Bronchus fibroblast of lung (primary cell): ENCODE measurements at places on chromosomes 5 and 9. TPM values are rescaled to one million over a fixed set of nuclear protein-coding genes. Genes with fewer than 3 reads are reported as not detected.

The PCDHGA8 gene
- total RNA-seq, result 0.15 and 0.67 TPM in 2 replicates

The SUSD3 gene
- 4.7 and 5.6 TPM in 2 replicates for total RNA-seq

The CAMK2A gene
- 0.45 TPM in 1 of 2 replicates, not detected in the other for total RNA-seq

The ADGRD2 gene
- not detected in 2 replicates for total RNA-seq

The CA9 gene
- 0.74 and 0.84 TPM in 2 replicates for total RNA-seq

The ABCA1 gene
- total RNA-seq, result 1.5 and 1.8 TPM in 2 replicates

The TRPM3 gene
- under 0.01 TPM in 1 of 2 replicates, not detected in the other for total RNA-seq

The MYMK gene
- not detected in 2 replicates for total RNA-seq

The SPATA31E1 gene
- total RNA-seq, result not detected in 2 replicates

The WDR41 gene
- 64.2 and 73.0 TPM in 2 replicates for total RNA-seq

The SOWAHA gene
- under 0.01 TPM in 1 of 2 replicates, not detected in the other for total RNA-seq

The FAM221B gene
- total RNA-seq, result not detected in 2 replicates

The FAM169A gene
- total RNA-seq, result 0.89 and 2.5 TPM in 2 replicates

The RELL2 gene
- 1.9 and 3.0 TPM in 2 replicates for total RNA-seq

The LCN1 gene
- total RNA-seq, result not detected in 2 replicates

The ZDHHC11B gene
- not detected in 2 replicates for total RNA-seq

The NADK2 gene
- 14.7 and 17.7 TPM in 2 replicates for total RNA-seq

The APBA1 gene
- total RNA-seq, result 1.5 and 1.9 TPM in 2 replicates

The ASPN gene
- not detected in 2 replicates for total RNA-seq

The PRSS3 gene
- total RNA-seq, result 1.3 and 3.7 TPM in 2 replicates

The TAF11L12 gene
- total RNA-seq, result not detected in 2 replicates

The GPSM1 gene
- total RNA-seq, result 99.4 and 110 TPM in 2 replicates

The PCDHGA5 gene
- 0.15 and 0.34 TPM in 2 replicates for total RNA-seq

The SPOCK1 gene
- total RNA-seq, result 1.2 and 1.7 TPM in 2 replicates

The HAPLN1 gene
- total RNA-seq, result 0.67 and 2.7 TPM in 2 replicates

The UNC13B gene
- 11.1 and 11.3 TPM in 2 replicates for total RNA-seq

The SLC1A1 gene
- 0.45 and 0.84 TPM in 2 replicates for total RNA-seq

The C8G gene
- total RNA-seq, result not detected in 2 replicates

The ADAMTSL1 gene
- total RNA-seq, result 35.8 and 39.1 TPM in 2 replicates

The PLAC8L1 gene
- not detected in 2 replicates for total RNA-seq

The CCDC183 gene
- under 0.01 TPM in 1 of 2 replicates, not detected in the other for total RNA-seq

The ANXA2R gene
- 1.6 and 2.0 TPM in 2 replicates for total RNA-seq

The CNTLN gene
- 5.9 and 8.2 TPM in 2 replicates for total RNA-seq

The CXCL14 gene
- total RNA-seq, result not detected in 2 replicates

The GDNF gene
- not detected in 2 replicates for total RNA-seq

The NOP16 gene
- total RNA-seq, result 16.9 and 22.5 TPM in 2 replicates

The SEPTIN8 gene
- total RNA-seq, result 41.9 and 45.1 TPM in 2 replicates

The CDO1 gene
- total RNA-seq, result 8.0 and 19.0 TPM in 2 replicates

The PDE6A gene
- not detected in 2 replicates for total RNA-seq

The INSYN2B gene
- total RNA-seq, result 5.2 and 5.7 TPM in 2 replicates

The CFAP157 gene
- total RNA-seq, result not detected in 2 replicates
